ENCODE measurements at places on chromosomes 2 and 18.
A peak's percentile ranks its signal among the peaks of the same experiment; 100 is the strongest.

GRCh38 chr18:74271635-74272034 is 20.1 kb downstream of the CYB5A start:
- no peak for DNase-seq

GRCh38 chr18:784470-785172 is 27.4 kb downstream of the YES1 start:
- DNase-seq = no peak

DNA sequence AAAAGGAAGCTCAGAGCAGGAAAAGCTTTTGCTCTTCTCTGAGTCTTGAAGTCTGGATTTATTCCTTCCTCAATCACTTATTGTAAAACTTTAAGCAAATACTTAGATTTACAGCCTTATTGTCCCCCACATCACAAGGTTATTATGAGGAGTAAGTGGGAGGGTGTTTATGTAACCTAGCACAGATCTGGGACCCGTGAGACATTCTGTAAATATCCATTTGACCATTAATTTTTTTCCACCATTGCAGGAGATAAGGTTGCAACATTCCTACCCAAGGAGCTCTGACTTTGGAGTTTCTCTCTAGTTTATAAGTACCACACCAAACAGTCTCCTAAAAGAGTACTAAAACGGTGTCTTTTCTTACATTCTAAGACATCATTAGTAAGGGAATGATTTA is 52.1 kb upstream of the CTIF start:
- no peak for DNase-seq

DNA sequence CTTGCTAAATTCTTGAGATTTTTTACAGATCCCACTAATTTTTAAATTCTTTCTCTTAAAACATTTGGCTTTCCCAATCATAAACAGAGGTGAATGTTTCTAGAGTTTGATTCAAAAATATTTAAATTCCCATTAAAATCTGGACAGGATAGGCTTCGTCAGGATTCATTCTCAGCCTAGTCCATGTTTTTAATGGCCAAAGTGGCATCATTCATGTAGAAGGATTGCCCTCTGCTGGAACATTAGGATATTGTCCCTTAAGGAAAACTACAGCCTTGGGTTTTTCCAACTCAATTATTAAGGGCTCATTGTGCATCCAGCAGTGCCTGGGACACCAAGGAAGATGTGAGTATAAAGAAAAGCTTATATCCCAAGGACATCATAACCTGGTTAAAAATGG is 71.7 kb downstream of the TPGS2 start:
- DNase-seq = no peak

DNA sequence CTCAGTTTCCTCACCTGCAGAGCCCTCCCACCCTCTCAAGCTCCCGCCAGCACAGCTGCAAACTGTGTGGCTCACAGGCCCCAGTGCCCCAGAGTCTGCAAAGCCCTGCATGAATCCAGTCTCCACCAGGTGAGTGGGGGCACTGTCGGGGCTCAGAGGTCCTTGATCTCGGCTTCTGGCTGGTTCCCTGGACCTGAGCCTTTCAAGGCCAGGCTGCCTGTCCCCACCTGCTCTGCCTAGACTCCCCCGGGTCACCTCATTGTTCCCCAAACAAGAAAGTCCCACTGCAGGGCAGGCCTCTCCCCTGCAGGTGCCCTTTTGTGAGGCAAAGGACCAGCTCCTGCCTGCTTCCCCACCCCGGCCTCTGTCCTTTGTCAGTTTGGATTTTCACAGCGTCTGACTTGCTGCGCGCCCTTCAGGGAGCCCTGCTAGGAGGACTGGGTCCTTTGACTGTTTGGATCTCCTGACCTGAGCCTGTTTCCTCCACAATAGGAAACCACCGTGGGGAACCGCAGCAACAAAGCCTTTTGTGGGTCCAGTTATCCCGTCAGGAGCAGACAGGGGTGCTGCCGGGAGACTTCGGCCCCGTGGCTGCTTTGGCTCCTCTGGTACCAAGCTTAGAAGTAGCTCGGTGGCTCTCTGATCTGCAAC is 200.5 kb upstream of the HDAC4 start:
- no peak for DNase-seq

GRCh38 chr2:179560257-179560735 is 295.7 kb upstream of the SESTD1 start:
- DNase-seq = no peak

DNA sequence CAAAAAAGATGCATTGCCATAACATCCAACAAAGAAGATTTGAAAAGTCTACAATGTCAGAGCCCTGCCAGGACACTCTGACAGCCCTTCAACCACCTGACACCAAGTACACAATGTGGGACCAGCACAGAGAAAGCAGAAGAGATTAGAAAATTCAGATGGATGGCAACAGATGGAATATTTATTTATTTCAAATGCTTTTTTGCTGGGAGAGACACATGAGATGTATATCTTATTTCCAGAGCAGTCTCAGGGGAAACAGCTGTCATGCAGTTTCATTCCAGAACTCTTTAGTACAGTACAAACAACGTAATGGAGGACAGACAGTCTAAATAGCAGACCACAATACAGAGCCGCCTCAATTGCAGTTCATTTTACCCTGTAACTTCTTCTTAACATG is 110.1 kb downstream of the MAIP1 start:
- DNase-seq = no peak

GRCh38 chr2:75243219-75243618 is 43.9 kb upstream of the TACR1 start:
- DNase-seq = no peak

- no peak for DNase-seq
Observed at GRCh38 chr2:37096568-37096967, 12.2 kb downstream of the GPATCH11 start.

GRCh38 chr2:65931056-65931455 is 498.7 kb upstream of the SPRED2 start:
- no peak for DNase-seq

GRCh38 chr2:173922760-173923159 is 42.4 kb downstream of the SP3 start:
- no peak for DNase-seq

- no peak for DNase-seq
Observed at GRCh38 chr18:74796841-74797576, 199.3 kb downstream of the ZNF407 start.

GRCh38 chr2:38740851-38741731 is 10.1 kb downstream of the SRSF7 start:
- DNase-seq = no peak

- DNase-seq = no peak
Observed at GRCh38 chr2:59584958-59585357, 968.5 kb downstream of the BCL11A start.

DNA sequence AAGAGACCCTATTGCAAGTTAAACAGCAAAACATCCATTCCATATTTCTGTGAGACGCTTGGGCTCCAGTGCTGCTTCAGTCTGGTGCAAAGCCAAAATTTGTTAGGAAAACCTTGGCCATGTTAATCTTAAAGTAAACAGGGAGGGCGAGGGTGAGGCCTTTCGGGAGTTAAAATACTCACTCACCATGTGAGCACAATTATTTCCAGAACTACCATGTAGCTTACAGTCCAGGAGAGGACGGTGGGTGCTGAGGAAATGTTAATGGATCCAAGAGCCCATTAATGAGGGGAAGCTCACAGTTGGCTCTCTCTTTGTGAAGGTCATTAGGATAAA is 286.4 kb downstream of the SLC8A1 start:
- DNase-seq = no peak

- no peak for DNase-seq
Observed at GRCh38 chr2:146123714-146124113, 1603.8 kb upstream of the ZEB2 start.

GRCh38 chr18:62720766-62721613 is 5.6 kb downstream of the PHLPP1 start:
- DNase-seq = no peak

DNA sequence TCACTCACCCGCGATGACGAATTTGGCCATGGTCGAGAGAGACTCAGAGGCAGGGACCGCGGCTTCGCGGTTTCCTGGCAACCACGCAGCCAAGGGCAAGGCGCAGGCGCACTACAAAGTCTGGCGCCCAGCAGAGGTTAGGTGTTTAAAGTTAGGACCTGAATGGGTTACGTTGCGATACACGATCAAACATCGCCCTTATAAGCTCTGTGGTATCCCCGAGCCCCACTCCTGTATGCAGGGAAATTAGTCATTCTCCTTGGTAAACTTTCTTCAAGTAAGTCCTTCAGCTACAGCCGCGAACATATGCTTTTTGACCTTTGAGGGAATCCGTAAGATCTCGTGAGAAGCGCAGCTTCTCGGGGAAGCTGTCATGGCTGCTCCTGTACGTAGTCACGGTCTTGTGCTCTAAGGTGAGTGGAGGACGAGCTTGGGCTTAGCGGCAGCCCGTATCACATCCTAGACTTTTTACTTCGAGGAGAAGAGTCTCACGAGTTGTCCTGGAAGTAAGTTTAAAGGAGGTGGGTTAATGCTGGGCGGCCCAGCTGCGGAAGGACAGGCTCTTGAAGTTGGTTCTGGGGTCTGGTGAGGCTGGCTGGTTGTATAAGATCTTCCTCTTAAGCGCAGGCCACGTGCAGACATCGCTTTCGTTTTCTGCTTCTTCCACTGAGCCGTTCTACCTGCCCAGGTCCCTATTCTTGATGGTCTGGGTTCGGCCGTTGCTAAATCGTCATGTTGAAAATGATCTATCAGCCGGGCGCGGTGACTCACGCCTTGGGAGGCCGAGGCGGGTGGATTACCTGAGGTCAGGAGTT is at the start of the genes FASTKD2 and MDH1B:
FASTKD2 (plus strand) TSS at position 365 of the 815 bp plus-strand sequence. CDS start 1,088 bp downstream, outside the sequence.
MDH1B (minus strand) TSS at position 87 of the 815 bp plus-strand sequence; CDS start at position 30, 57 bp downstream.
- DNase-seq = peak; percentile 62

DNA sequence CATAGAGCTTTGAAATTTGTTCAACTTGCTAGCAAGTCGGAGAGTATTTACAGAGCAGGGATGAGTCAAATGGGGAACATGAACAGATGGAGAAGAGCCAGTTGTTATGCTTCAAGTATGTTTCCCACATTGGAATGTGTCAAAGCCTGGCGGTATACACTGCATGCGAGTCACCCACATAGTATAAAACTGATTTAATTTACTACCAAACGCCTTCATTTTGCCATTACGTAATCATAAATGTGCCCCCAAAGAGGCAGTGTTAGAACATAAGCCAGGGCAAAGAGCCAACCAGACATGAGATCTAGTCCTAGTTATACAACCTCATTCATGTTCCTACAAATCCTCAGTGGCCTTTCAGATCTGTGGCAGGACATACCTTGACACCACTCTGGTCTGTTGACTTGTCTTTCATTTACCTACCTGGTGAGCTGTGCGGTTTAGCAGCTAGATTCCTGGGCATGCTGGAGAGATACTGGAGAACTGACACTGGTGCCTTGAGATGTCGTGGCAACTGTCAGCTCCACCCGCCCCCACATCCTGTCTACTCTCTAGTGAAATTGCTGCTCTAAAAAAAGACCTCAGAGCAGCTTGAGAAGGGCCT is 21.7 kb upstream of the NRP2 start:
- no peak for DNase-seq

GRCh38 chr2:238100049-238100820 is at the start of gene ESPNL:
Gene ESPNL, plus strand, starts transcription at chr2:238100340. Its CDS starts 80 bp downstream, at chr2:238100420.
- DNase-seq = no peak

GRCh38 chr2:1731447-1731962 is 12.8 kb downstream of the PXDN start:
- DNase-seq = no peak

DNA sequence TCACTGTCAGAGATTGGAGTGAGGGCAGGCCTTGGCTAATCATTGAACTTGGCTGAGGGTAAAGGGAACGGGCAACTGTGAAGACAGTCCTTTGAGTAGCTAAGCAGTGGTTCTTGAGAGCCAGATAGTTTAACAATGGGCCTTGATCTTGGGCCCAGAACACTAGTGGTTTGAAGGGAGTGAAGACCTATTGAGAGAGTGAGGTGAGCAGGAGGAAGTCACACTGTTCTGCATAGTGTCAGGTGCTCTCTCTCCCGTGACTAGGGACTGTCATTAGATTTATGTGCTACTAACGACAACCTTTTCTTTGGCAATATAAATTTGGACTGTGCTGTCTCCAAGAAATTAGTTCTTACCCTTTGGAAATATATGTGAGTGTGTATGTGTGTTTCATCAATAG is 44.6 kb upstream of the ALMS1 start:
- DNase-seq = no peak

DNA sequence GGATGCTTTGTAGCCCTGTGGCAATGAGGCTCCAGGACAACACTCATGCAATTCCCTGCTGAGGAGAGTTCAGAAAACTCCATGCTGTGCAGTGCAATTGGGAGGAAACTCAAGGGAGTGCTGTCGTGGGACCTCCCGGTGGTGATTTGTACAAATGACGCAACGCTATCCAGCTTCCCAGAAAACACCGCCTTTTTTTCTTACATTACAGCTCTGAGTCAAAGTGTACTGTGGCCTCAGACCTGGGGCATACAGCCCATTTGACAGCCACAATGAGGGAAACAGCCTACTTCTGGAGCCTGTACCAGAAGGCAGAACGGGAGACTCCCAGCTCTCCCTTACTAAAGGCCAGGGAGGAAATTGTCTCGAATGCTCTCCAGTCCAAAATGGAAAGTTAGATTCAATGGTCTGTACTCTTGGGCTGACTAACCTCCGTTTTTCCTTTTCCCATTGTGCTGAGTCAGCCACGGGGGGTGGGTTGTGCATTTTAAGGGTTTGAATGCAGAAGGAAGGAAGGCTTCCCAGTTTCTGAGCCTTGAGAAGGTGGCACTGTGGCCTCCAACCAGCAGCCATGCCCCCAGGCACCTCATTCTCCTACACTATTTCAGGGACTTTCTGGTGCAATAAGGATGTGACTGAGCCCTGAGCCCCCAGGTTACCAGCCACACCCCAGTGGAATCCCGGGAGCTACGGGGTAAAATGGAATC is 16.4 kb upstream of the CYP1B1 start:
- no peak for DNase-seq

DNA sequence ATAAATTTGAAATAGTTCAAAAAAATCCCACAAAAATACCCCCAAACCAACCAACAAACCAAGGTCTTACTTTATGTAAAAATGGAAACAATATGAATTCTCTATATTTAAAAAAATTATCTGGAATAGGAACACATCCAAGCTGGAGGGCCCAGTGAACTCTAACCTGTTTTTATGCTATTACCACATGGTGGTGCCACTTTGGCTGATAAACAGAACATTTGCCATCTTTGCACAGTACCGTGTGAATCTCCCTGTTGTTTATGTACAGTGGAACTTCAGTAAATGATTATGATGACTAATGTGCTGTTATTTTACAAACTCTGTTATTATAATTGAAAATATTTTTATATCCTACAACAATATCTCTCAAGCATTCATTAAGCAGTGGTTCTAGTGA is 145.3 kb upstream of the SMAD7 start:
- DNase-seq = no peak

GRCh38 chr2:218962859-218963492 is 3.5 kb downstream of the CDK5R2 start:
- peak; percentile 12 for DNase-seq

Data from activated CD4-positive, CD25-positive, alpha-beta regulatory T cell treated with anti-CD3 and anti-CD28 coated beads, Interleukin-2, amount 50 U/mL, for 16 hours (primary cell).